Activated CD4-positive, alpha-beta T cell treated with anti-CD3 and anti-CD28 coated beads for 24 hours (primary cell): ENCODE measurements at places on chromosomes 5 and 9.

DNA sequence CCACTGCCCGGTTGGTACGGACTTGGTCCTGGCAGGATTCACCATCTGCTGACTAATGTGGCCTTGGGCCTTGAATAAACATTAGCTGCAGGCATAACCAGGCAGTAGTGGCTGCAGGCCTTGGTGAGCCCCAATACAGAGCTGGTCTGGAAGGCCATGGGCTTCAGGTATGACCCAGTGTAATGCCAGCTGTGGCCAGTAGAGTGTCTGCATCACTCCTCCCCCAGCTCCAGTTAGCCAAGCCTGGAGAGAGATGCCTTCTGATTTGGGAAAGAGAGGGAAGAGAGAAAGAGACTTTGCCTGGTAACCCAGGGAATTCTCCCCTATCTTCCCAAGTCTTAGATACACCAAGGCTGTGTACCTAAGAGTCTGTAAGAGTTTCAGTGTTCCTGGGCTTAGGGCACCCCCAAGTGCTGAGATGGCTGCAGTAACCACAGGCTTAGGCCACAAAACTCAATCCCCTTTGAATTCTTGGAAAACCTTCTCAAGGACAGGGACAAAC, 5.6 kb upstream of the C5 start:
- DNase-seq = no peak

- no peak for DNase-seq
Observed at GRCh38 chr5:145445027-145445426, 390.1 kb downstream of the PRELID2 start.

DNA sequence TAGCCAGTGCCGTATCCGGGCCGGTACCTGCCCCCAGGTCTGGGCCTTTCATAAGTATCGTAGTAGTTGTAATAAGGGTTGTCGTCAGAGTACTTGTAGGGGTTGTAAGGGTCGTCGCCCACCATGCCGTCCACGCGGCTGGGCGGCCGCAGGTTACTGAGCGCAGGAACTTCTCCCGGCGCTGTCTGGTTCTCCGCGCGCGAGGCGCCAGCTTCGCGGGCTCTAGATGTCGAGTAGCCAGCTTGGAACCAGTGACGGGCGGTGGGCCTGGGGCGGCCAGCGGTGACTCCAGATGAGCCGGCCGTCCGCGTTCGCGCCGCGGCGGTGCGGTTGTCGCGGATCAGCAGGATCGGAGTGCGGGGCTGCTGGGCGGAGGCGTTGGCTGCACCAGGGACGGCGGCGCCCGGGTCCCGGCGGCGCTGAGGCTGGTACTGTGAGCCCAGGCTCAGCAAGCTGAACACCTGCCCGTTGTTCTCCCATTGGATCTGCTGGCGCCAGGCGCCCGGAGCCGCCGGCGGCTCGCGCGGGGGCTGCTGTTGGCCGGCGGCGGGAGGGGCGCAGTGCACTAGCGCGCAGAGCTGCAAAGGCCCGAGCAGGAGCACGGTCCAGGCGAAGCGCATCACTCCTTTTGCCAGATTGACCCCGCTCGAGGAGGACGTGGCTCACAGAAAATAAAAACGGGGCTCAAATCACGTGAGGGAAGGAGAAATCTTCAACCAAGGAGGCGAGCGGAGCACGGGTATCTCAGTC, 518 bp downstream of the LOX start:
- no peak for DNase-seq

DNA sequence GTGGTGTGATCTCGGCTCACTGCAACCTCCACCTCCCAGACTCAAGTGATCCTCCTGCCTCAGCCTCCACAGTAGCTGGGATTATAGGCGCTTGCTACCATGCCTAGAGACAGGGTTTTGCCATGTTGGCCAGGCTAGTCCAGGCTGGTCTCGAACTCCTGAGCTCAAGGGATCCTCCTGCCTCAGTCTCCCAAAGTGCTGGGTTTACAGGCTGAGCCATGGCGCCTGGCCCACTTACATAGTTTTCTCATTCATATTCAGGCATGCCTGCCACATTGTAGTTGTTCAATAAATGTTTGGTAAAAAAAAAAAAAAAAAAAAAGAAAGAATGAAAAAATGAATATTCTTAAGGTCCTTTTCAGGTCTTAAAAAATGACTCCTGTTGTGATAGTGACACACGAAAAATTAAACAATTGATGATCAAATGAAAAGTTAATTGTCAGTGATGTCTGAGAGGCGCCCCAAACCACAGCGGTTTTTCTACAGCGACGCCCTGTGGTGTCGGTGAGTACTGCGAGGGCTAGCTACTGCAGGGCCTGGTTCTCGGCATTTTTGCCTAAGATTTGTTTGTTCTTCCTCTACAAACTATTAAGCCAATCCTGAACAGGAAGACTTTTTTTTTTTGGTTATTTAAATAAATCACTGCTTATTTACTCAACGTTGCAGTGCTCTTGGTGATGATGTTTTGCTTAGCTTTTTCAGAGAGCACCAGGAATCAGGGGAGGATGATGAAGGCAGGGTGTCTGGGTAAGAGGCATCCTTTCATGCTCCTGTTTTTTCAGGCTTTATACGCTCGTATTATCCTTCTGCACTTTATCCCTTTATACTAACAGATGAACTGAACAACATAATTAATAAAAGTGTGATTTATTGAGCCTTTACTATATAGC, 67.0 kb upstream of the DPYSL3 start:
- DNase-seq = peak; percentile 22

DNA sequence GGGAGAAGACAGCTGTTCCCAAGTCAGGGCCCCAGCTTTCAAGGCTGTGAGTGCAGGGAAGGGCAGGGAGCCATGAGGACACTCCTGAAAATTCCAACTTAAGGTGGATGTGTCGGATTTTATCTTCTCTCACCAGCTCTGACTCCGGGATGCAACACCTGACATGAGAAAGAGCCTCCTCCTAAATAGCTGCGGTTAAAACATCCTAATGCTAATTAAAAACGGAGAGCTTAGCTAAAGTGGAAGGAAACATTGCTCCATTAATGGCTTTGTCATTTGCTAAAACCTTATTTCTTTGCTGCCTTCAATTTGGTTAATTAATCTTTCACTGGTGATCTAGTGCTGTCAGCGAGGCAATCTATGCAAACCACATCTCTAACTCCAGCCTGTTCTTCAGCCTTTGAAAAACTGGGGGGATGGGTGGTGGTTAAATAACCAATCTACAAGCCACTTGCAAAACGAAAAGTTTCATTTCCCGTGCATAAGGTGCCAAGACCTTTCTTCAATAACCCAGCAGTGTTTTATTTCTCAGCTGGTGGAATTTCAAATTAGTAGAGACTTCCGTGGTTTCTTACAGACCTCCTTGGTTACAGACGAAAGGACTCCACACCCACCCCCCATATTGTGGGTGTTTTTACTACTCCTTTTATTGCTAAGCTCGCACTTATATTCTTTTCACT, 379.6 kb downstream of the MLLT3 start:
- DNase-seq = no peak

DNA sequence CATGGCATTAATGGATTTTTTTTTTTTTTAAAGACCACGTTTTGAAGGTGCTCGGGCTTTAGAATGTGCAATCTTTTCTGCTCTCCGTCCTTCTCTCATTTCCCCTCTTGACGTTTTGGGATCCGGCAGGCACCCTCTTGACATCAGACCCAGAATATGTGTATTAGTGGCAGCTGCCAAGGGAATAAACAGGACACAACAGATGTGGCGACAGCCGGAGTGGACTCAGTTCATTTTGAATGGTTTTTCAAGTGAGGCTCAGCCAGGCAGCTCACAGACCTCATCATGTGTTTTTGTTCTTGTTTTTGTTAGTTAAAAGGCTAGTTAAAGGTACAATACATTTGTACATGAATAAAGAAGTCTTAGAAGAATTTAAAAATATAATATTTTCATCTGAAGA, 365.0 kb upstream of the SEMA6A start:
- DNase-seq = no peak

DNA sequence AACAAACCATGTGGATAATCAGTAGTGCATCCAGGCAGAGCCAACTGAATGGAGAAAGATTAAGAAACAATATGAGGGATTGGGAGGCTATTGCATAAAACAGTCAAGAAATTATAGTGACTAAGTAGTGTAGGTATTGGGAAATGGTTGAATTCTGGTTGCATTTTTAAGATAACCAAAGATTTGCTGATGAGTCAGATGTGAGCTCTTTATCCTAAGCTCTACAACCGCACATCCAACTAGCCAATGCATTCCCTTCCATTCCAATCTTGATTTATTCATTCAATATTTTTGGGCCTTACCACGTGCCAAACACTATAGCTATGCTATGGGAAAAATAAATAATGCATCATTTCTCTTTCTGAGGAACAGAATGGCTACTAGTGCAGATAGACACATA, 524.5 kb upstream of the RGMB start:
- no peak for DNase-seq

DNA sequence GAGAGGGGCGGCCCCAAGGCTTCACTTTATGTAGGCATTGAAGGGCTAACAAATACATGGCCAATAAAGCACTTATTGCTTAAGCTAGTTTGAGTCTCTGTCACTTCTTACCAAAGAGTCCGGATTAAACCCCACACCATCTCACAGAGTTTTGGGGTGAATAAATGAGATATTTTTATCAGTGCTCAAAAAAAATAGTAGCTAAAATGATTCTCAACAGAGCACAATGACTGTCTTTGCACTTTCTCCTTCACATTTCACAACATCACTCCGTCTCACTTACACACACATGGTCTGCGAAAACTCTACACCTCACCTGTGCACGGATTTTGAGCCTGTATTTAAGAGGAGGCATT, 92.9 kb downstream of the LMX1B start:
- DNase-seq = no peak

- DNase-seq = no peak
Observed at GRCh38 chr9:96048956-96049831, 173.7 kb downstream of the ERCC6L2 start.

- DNase-seq = no peak
Observed at GRCh38 chr5:175738126-175738525, 80.3 kb downstream of the HRH2 start.

DNA sequence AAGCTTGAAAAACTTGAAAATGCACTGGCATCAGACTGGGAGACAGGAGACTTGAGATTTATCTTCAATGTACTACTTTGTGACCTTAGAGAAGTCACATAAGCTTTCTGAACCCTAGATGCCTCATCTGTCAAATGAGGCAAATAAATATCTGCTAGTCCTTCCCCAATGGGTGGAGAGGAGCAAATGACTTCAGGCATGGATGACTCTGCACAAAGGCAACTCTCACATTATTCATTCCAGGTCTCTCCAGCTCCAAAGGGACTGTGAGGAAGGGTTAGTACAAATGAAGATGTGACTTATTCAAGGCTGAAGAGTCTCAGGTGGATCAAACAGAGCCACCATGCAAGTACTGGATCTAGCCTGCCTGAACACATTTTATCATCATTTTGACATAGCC, 228.7 kb downstream of the SLIT3 start:
- DNase-seq = no peak

DNA sequence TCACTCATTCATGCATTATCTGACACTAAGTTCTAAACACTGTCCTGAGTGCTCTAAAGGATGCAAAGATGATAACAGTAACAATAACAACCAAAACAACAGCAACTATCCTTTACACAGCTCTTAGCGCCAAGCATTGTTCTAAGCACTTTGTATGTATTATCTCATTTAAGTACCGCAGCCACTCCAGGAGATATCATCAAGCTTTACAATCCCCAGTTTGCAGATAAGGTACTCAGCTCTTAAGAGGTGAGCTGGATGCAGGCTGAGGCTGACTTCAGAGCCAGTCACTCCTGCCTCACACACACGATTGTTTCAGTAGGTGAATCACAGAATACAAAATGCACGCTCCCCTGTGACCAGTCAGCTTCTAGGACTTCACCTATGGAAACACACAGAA, 141.8 kb downstream of the PAX5 start:
- no peak for DNase-seq

DNA sequence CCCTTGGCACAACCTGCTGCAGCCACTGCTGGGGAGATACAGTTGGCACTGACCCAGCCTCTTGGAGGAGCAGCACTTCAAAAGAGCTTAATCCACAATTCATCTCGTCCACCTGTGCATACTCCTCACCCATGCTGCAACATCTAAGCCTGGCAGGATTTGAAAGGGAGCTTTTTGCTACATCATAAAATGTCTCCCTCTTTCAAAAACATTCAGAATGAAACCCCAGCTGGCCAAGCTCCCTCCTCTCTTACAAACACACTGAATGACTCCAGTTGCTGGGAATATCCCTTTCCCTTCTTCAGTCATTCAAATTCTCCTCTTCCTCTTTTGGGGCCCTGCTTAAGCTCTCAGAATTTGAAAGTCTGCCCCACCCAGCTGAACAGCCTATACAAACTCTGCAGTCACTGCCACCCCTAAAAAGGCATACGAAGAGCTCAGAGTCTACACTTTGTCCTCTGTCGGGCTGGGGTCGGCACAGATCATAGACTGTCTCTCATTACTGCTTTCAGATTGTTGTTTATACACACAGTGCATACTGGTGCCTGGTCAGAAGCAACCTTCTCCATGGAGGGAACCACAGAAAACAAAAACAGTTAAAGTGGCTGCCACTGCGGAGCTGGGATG, 8.8 kb upstream of the C5orf15 start:
- DNase-seq = no peak

GRCh38 chr5:32232441-32233219, 58.5 kb upstream of the GOLPH3 start:
- peak; percentile 75 for DNase-seq

GRCh38 chr9:3277200-3277599, 248.6 kb downstream of the RFX3 start:
- DNase-seq = no peak

DNA sequence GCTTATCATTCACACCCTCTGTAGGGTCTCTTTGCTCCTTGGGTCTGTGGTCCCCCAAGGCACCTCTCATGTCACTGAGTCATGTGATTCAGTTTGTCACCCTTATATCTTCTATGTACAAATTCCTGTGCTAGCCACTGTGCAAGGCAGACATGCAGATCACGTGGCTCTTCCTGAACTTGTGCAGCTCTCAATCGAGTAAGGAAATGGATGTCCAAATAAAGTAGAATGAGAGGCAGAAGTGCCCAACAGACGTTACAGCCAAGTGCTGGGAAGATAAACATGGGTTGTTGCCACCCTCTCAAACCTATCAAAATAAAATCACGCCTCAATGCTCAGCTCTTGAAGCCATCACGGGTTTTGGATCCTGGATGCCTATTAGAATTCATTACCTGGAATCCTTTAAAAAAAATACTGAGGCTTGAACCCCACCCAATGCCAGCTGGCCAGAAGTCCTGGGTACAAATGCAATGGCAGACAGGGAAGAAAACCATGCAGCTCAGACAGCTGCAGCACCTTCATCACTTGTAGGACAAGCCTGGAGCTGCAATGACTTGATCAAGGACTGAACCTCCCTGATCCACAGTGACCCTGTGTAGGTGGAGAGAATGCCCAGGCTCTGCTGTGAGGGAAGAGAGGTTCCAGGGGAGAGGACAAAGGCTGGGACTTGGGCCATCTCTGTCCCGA, 228.7 kb upstream of the DAP start:
- DNase-seq = no peak
